Activated naive CD4-positive, alpha-beta T cell treated with anti-CD3 and anti-CD28 coated beads, Interleukin-2, amount 50 U/mL, for 72 hours (primary cell): ENCODE measurements at places on chromosomes 3 and 15. TPM values are rescaled to one million over a fixed set of nuclear protein-coding genes. Genes with fewer than 3 reads are reported as not detected.
A peak's percentile ranks its signal among the peaks of the same experiment; 100 is the strongest.

- no peak for DNase-seq
Observed at GRCh38 chr3:90052425-90052950, 945.1 kb downstream of the EPHA3 start.

DNA sequence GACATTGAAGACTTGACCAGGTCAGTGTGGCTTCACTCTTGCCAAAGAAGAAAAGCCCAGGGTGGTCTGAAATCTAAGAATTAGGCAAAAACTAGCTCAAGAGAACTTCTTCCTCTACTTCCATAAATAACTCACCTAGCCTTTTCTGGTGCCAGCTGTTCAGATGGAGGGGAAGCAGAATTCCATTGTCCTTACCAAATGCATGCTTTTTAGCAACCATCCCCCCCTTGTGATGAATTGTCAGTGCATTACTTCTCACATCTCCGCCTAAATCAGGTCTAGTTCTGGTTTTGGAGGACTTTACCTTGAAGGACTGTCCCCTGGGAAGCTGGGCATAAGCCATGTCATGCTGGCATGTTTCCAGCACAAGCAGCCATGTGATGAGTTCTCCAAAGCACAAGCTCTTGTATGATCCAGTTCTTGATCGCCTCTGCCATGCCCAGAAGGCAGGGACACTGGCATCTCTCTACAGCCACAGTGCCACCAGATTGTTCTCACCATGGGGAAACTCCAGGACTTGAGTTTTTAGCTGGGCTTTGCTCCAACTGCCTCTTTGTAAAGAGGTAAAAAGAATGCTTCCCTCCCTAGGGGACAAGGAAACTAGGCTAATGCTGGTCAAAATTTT, 96.4 kb upstream of the IL12A start:
- DNase-seq: no peak

- DNase-seq: no peak
Observed at GRCh38 chr3:118127992-118128391, 906.7 kb downstream of the IGSF11 start.

GRCh38 chr3:66378256-66378655, 122.6 kb downstream of the LRIG1 start:
- no peak for DNase-seq

GRCh38 chr3:104437131-104437750, 929.5 kb upstream of the ALCAM start:
- no peak for DNase-seq

- DNase-seq: no peak
Observed at GRCh38 chr15:100714749-100715342, 112.5 kb downstream of the ASB7 start.

DNA sequence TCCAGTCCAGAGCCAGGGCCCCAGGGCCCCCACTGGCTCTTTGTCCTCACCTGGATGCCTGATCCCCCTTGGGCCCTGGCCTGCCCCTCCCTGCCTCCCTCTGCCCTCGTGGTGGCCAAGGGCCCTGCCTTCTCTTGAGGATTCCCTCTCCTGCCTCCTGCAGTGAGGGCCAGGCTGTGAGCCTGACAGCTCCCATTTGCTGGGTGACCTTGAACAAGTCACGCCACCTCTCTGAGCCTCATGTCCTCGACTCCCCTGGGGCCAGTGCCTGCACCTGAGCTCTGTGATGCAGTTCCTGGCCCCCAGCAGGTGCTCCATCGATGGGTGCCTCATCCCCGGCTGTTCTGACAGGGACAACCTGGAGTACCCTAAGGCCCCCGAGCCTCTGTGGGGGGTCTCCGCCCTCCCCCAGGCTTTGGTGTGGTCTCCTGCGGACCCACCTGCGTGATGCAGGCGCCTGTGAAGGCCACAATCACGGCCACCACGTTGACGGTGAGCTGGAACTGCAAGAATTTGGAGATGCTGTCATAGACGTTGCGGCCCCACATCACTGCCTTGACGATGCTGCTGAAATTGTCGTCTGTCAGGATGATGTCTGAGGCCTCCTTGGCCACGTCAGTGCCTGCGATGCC, 24.1 kb upstream of the SEC13 start:
- DNase-seq: no peak

GRCh38 chr3:118171236-118171852, 863.3 kb downstream of the IGSF11 start:
- no peak for DNase-seq

- DNase-seq: peak; percentile 83
Observed at GRCh38 chr15:66293419-66294156, at the start of gene DIS3L. Gene DIS3L, plus strand, starts transcription at chr15:66293568. Its CDS starts 29 bp downstream, at chr15:66293597.

GRCh38 chr15:88847144-88847543, 43.9 kb downstream of the ACAN start:
- DNase-seq: no peak

- no peak for DNase-seq
Observed at GRCh38 chr15:77461486-77461885, 40.8 kb downstream of the HMG20A start.

DNA sequence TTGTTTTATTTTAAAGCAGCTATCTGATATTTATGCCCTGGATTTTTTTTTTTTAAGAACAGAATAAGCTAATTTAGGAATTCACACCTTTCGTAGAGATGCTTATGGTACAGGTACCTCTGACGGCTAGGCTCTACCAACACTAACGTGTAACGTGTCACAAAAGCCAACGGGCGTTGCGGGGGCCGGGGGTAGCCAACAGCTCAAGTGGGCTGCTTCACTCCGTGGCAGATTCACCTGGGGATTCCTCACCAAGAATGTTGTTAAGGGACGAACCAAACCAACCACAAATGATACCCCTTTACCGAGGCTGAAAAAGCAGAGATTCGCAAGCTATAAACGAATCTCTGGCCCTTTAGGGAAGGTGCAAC, 1.0 kb downstream of the TMCC1 start:
- no peak for DNase-seq

DNA sequence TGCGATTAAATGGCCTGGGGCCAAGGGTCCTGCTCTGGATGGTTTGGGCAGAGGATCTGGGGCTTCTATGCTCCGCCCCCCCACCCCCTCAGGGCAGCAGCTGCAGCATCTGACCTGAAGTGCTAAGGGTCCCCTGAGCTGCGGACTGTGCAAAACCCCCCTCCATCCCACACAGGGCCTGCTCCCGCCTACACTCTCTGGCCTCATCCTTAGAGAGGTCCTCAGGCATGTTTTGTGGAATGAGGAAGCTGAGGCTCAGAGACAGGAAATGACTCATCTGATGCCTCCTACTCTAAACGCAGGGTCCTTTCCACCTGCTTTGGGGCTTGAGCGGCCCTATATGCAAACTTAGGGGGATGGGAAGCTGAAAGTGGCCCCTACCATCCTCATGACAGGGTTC, 59.5 kb upstream of the CTSH start:
- DNase-seq: no peak

- no peak for DNase-seq
Observed at GRCh38 chr15:98900356-98900755, 107.2 kb downstream of the PGPEP1L start.

GRCh38 chr3:27431116-27431515, 53.1 kb downstream of the SLC4A7 start:
- DNase-seq: no peak

GRCh38 chr15:28985691-28986090, 99.9 kb downstream of the APBA2 start:
- DNase-seq: no peak

GRCh38 chr3:126960604-126960995, 22.3 kb upstream of the PLXNA1 start:
- DNase-seq: no peak

DNA sequence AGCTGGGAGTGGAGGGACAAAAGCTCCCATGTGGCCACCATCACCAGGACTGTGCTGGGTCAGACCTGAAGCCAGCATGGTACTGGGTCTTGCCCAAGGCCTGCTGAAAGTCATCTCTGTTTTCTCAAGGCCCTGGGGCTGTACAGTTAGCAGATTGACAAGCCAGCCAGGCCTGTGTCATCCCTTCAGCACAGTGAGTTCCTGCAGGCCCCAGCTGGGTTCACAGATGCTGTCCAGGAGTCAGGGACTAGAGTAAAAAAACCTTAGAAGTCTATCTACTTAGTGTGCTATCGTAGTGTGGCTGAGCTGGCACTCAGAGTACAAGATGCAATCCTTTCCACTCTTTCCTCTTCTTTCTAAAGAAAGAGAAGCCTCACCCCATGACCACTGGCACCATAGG, 246.0 kb upstream of the NAALADL2 start:
- no peak for DNase-seq

- no peak for DNase-seq
Observed at GRCh38 chr15:39025321-39025720, 460.7 kb upstream of the RASGRP1 start.

DNA sequence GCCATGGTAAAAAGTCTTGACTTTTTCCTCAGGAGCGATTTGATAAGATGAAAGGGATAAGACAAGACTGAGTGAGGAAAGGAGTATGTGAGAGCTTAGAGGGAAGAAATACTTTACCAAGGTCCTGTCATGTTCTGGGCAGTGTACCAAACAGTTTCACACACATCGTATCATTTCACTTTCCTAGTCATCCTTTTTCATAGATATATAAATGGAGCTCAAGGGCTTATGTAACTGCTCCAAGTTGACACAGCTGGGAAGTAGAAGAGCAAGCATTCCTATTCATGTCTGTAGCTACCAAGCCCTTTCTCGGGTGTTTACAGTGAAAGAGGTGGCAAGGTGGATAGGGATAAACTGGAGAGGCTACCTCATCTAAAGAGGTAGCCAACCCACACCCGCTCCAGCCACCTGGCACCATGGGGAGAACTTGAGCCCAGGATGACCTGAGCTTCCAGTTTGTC, 57.4 kb downstream of the MRPS25 start:
- DNase-seq: no peak

GRCh38 chr15:74869726-74870407, 3.3 kb downstream of the SCAMP2 start:
- no peak for DNase-seq

The CHRNA3 gene
- total RNA-seq: not detected

The SLC12A8 gene
- 0.34 TPM for total RNA-seq

The SPCS1 gene
- 94.3 TPM for total RNA-seq

The LYZL4 gene
- total RNA-seq: not detected

The MKRN3 gene
- 0.46 TPM for total RNA-seq

The PRR23C gene
- total RNA-seq: not detected

The LTK gene
- 0.20 TPM for total RNA-seq

The TRPM1 gene
- total RNA-seq: not detected

The NPAP1 gene
- not detected for total RNA-seq

The IQCF5 gene
- total RNA-seq: not detected

The TFDP2 gene
- total RNA-seq: 22.7 TPM

The LNP1 gene
- 1.9 TPM for total RNA-seq

The FGF7 gene
- not detected for total RNA-seq

The USP13 gene
- 6.5 TPM for total RNA-seq

The SNRPN gene
- total RNA-seq: 48.1 TPM

The DHX30 gene
- total RNA-seq: 84.4 TPM

The RARRES1 gene
- total RNA-seq: not detected
